ENCODE measurements at places on chromosomes 11 and 22.
A peak's percentile ranks its signal among the peaks of the same experiment; 100 is the strongest.

GRCh38 chr22:42922374-42923191, 65.5 kb upstream of the ARFGAP3 start:
- DNase-seq: no peak

GRCh38 chr11:111795334-111795985, 29.3 kb upstream of the PPP2R1B start:
- no peak for DNase-seq

- no peak for DNase-seq
These were observed 26.6 kb upstream of the LMO1 start for GRCh38 chr11:8290081-8290810.

DNA sequence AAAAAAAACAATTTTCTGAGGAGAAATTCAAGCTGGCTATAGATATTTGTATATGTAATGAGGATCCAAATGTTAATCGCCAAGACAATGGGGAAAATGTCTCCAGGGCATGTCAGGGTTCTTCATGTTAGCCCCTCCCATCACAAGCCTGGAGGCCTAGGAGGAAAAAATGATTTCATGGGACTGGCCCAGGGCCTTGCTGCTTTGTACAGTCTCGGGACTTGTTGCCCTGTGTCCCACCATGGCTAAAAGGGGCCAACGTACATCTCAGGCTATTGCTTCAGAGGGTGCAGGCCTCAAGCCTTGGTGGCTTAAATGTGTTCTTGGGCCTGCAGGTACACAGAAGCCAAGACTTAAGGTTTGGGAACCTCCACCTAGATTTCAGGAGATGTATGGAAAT, 62.1 kb upstream of the SLC5A12 start:
- DNase-seq: no peak

DNA sequence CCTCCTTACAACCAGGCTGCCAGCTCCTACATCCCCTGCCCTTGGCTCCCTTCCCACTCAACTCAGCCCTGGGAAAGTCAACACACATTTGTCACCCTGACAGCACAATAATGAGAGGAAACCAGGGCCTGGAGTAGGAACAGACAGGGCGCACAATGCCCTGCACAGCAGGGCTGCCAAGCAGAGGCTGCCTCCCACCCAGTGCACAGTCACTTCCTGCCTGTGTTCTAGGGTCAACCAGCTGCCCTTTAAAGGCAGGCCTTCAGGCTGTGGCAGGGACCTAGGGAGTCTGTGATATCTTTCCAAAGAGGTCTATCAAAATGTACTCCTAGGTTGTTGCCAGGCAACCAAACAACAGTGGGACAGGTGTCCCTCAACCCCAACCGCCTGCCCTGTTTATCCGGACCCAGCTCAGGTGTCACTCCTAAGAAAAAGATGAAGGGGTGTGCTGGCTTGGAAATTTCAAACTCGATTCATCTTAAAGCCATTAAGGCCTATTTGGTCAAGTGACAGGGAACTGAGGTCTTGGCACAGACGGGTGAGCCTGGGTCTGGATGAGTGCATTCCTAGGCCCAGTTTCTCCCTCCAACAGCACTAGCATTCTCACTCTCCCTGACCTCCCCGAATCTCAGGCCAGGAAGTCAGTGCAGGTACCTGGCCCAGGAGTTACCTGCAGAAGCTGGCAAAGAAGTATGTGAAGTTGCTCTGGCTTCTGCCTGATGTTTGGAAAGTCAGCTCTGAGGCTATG, 110.3 kb upstream of the PITPNB start:
- no peak for DNase-seq

GRCh38 chr22:36149441-36149840, 11.1 kb downstream of the APOL3 start:
- DNase-seq: no peak

- no peak for DNase-seq
These were observed 1.7 kb downstream of the CYB5R2 start for GRCh38 chr11:7671347-7672215.

- DNase-seq: no peak
These were observed 65.7 kb downstream of the ABTB2 start for GRCh38 chr11:34292111-34292510.

DNA sequence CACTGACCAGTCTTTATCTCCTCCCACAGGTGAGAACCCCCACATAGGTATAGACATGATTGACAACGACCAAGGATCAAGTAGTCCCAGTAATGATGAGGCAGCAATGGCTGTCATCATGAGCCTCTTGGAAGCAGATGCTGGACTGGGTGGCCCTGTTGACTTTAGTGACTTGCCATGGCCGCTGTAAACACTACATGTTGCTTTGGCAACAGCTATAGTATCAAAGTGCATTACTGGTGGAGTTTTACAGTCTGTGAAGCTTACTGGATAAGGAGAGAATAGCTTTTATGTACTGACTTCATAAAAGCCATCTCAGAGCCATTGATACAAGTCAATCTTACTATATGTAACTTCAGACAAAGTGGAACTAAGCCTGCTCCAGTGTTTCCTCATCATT, 76.5 kb downstream of the BTBD10 start:
- DNase-seq: no peak

DNA sequence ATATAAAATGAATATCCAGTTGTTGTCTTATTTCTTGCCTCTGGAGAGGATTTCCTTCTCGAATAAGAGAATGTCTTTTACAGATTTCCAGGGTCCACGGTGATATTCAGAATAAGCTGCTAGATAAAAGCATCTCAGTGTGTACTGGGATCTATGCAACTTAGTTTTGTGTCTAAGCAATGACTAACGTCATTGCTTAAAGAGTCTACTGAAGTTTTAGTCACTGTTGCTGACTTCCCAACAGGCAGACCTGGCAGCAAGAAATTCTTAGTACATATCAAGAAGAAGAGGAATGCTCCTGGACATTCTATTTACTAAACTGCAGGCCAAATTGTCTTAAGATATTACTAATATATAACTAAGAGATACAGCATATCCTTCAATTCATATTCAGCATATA, 70.3 kb downstream of the SOX6 start:
- no peak for DNase-seq

- DNase-seq: no peak
These were observed 42.6 kb upstream of the LMO2 start for GRCh38 chr11:33934450-33934849.

DNA sequence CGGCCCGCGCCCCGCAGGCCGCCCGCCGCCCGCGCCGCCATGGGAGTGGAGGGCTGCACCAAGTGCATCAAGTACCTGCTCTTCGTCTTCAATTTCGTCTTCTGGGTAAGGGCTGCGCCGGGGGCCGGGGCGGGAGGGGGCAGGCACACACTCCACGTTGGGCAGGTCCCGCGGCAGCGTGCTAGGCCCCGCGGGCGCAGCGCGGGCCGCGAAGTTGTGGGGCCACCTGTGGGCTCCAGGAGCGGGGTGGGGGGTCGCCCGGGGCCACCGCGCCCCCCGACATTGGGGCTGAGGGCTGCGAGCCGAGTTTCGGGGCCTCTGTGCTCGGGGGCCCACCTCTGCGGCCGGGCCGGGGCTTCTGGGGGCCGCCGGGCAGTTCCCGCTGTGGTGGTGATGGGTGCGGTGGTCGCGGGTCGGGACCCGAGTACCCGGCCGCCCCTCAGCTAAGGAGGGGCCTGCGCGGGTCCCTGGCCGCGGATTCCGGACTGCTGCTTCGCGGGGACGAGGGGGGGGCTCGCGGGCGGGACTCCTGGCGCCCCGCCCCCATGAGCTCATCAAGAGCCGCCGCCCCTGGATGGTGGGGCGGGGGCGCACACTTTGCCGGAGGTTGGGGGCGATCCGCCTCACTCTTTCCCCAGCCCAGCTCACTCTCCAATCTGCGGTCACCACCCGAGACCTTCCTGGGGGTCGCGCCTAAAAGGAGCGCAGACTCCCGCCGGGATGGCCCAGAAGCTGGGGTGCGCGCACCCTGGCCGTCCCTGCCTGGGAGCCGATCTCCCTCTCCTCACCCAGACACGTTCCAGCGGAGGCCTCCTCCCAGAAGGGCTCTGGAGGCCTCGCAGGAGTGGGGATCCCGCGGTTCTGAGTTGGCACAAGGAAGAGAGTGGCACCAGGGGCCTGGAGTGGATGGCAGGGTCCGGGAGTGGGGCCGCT, 667 bp downstream of the CD81 start:
- DNase-seq: peak; percentile 76

DNA sequence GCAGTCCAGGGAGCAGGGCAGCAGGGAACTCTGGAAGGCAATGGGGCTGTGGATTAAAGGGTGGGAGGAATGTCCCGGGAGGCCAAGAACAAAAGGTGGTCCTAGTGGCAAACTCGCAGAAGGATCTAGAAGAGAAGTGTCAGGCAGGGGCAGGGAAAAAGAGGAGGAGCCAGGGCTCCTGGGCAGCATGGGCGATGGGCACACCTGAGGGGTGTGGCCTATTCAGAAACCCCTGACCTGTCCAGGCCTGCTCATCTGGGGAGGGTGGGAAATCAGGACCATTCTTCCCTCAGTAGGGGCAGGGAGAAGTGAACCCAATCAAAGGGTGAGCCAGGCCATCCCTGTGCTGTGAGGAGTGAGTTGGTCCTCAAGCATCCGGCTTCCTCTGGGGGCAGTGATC, 108.6 kb downstream of the TRIM29 start:
- DNase-seq: peak; percentile 7

DNA sequence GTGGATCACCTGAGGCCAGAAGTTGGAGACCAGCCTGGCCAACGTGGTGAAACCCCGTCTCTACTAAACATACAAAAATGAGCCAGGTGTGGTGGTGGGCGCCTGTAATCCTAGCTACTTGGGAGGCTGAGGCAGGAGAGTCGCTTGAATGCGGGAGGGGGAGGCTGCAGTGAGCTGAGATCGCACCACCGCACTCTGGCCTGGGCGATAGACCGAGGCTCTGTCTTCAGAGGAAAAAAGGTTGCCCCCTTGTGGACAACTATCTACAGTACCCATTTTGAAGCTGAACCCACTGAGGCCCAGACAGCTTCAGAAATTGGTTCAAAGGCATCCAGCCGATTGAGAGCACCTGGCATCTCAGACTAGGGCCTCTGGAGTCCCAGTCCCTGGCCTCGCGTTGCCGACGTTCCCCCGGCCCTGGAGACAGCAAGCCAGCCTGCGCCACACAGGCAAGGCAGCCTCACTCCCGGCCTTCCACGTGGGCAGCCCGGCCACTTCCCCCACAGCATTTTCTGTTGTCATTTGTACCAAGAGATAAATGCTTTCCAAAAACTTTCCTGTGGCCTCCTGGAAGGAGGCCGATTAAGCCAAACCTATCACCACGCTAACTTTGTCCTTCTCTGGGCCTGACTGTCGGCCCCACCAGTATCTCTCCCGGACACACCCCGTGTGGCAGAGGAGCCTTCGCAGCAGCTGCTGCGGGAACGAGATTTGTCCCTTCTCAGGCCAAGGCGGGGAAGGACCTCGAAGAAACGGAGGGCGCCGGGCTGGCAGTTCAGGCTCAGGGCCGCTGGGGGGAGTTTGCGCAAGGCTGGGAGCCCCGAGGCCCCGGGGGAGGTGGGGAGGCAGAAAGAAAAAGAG, 82.8 kb downstream of the FLI1 start:
- peak; percentile 60 for DNase-seq

- no peak for DNase-seq
These were observed 13.5 kb downstream of the MS4A6A start for GRCh38 chr11:60169264-60169915.

- DNase-seq: no peak
These were observed 47.0 kb upstream of the TIMP3 start for GRCh38 chr22:32754413-32755041.

DNA sequence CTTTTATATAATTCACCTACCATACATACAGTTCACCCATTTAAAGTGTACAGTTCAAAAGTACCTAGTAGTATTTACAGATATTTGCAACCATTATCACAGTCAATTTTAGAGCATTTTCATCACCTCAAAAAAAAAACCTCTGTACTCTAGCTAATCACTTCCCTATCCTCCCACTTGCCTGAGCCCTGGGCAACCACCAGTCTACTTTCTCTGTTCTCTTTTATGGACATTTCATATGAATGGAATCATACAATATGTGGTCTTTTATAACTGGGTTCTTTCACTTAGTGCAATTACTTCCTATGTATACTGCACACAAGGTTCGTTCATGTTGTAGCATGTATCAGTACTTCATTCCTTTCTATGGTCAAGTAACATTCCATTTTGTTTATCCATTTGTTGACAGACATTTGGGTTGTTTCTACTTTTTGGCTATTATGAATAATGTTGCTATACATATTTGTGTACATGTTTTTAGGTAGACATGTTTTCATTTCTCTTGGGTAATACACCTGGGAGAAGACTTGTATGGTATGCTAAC, 17.8 kb upstream of the NEU3 start:
- no peak for DNase-seq

DNA sequence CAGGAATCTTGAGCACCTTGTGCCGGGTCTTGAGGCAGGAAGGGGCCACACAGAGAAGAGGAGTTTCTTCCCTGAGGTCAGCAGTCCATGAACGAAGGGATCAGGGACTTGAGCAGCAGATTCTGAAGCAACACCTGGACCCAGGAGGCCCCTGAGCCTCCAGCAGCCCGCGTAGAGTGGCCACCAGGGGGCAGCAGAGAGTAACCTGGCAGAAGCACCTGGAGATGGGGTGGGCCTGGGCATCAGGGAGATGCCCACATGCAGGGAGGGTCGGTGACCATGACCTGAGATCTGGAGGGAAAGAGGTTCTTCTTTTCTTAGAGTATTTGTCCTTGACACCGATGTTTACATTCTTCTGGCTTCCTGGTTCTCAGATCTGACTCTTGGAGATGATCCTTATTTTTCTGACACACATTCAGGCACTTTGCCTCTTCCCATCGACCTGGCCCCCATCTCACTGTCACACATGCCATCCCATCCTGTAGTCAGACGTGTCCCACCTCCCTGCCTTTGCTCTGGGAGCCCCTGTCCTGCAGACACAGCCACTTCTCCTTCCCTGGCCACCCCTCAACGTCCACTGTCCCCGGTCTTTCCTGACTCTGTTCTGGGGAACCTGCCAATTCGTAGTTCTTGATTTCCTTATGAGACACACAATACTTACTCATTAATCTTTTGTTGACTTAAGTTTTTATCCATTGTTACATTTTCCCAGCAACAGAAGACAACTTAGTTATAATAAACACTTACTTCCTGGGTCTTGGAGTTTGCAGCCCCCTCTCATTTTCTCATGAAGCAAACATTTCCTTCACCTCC, 66.5 kb downstream of the GGTLC2 start:
- DNase-seq: peak; percentile 72

DNA sequence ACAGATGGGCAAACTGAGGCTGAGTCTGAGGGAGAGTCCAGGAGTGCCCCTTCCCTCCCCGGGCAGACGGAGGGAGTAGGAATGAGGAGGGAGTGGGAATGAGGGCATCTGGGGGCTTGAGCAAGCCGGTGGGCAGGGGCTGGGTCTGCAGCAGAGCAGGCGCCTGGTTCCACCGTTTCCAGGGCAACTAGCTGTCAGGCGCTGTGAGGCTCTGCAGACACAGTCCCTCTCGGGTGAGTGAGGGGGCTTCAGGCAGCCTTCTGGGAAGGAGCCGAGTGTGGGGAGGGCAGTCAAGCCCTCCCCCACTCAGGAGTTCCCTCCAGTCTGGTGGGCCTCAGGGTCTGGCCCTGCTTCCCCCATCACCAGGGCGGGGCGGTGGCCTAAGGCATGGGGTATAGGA, 19.0 kb downstream of the TMEM258 start:
- DNase-seq: no peak

DNA sequence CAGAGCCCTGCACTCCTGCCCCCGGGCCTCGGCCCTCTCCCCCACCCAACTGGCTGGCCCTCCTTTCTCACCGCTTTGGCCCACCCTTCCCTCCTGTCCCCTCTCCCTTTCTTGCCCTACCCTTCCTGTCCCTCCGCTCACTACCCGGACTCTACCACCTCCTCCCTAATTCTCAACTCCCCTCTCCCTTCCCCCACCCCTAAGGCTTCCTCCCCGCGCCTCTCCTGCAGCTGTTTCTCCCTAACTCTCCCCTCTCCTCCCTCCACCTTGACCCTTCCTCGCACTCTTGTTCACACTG, 421 bp downstream of the SLC15A3 start:
- no peak for DNase-seq
